ENCODE measurements at places on chromosomes 6 and 20. TPM values are rescaled to one million over a fixed set of nuclear protein-coding genes. Genes with fewer than 3 reads are reported as not detected.

DNA sequence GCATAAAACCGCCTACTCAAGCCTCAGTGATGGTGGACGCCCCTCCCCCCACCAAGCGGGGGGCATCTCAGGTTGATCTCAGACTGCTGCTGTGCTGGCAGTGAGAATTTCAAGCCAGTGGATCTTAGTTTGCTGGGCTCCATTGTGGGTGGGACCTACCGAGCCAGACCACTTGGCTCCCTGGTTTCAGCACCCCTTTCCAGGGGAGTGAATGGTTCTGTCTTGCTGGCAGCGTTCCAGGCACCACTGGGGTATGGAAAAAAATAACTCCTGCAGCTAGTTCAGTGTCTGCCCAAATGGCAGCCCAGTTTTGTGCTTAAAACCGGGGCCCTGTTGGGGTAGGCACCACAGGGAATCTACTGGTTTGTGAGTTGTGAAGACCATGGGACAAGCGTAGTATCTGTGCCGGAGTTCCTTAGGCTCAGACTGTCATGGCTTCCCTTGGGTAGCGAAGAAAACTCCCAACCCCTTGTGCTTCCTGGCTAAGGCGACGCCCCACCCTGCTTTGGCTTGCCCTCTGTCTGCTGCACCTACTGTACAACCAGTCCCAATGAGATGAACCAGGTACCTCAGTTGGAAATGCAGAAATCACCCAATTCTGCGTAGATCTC lies 1334.5 kb upstream of the ADGRB3 start:
- no peak overlapping the region for H3K4me3 ChIP-seq
- no peak for DNase-seq
- H3K27me3 ChIP-seq = no peaks in the 10 kb centered on the region
- no peaks in the 10 kb centered on the region for H3K4me1 ChIP-seq

DNA sequence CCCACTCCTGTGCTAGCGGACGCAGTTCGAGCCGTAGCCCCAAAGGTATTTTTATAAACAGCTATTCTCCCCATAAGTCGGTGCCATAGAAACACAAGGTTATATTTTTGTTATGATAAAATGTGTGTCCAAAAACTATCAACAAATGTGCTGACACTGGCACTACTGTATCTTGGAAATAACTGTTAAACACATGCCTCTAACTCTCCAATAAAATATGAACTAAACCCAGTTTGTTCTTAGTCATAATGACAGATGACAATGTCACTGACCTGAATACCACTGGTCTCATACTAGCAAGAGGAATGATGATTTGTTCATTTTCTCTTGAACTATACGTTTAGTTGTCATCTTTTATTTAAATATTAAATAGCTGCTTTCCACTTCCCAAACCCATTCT lies 51.4 kb upstream of the NUP153 start:
- no peaks in the 10 kb centered on the region for H3K4me1 ChIP-seq
- H3K36me3 ChIP-seq = no peaks in the 10 kb centered on the region
- no peak for DNase-seq
- H3K27ac ChIP-seq = no peak overlapping the region

GRCh38 chr6:137931849-137932465 lies 64.9 kb downstream of the TNFAIP3 start:
- H3K4me1 ChIP-seq = peaks cover 16% of the 10 kb centered on the region
- H3K27me3 ChIP-seq = no peaks in the 10 kb centered on the region
- no peak overlapping the region for H3K27ac ChIP-seq
- no peak for DNase-seq
- H3K4me3 ChIP-seq = no peak overlapping the region
- H3K36me3 ChIP-seq = no peaks in the 10 kb centered on the region

Gene SPDEF
- not detected for total RNA-seq

Gene C6orf58
- not detected for total RNA-seq

All from gastrocnemius medialis (tissue), 4 donors.